ENCODE measurements at places on chromosomes 1 and 21.

DNA sequence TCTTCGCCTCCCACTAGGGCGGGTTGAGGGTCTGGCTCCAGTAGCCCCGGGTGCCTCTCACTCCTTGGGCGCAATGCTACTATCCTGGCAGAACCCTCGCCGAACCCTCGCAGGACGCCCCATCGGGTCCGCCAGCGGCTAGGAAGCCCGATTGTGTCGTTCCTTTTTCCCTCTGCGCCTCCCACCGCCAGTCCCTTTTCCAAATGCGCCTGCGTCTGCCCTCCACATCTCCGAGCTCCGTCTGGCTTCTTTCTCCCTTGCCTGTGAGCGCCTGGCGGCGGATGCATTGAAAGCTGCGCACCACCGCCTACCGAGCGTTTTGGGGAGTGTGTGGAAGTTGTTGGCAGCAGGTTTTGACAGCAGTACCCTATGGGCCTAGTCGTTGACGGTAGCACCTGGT lies 1.0 kb upstream of the DIRAS3 start:
- DNase-seq = no peak

- no peak for DNase-seq
Measured at GRCh38 chr1:166383635-166384346, 217.0 kb upstream of the FAM78B start.

DNA sequence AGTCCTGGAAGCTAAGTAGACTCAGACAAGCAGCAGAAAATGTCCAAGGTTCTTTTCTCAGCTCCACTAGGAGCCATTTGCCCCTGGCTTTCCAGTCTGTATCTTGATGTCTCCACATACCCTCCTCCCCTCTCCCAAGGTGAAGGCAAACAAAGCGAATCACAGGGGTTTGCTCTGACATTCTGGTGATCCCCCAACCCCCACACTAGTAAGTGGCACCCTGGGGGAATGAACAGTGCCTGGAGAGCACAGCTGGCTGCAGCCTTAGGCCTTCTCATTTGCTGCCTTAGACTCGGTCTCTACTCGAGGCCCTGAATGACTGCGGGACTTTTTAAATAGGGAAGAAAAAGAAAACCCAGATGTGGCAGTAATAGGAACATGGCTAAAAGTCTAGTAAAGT lies 15.3 kb downstream of the ERI3 start:
- DNase-seq = no peak

GRCh38 chr1:44472620-44473525 lies 67.8 kb downstream of the RNF220 start:
- no peak for DNase-seq

DNA sequence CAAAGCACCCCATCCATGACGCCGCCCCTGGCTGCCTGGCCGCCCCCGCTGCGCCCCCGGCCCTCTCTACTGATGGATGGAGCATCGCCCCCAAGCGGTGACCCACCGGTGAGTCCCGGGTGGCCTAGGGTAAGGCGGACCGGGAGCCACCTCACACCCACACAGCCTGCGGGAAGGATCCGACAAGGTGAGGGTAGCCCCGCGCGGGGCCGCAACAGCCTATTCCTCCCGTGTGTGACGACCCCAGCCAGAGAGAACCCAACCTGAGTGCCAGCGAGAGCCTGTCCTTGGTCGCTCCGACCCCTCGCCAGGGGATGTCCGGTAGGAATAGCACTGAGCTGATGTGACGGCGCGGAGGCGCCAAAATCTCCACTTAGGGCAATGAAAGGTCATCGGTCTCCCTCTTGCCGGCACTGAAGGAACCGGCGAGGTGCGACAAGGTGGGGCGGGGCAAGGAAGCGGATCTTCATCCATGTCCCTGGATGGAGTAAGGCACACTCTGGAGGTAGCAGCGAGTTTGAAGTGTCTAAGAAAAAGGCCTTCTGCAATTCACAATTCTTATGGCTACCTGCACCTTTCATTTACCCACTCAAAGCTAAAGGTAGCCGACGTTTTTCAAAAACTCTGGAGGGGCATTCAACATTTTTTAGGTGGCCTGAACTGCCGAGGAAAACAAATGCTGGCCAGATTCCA lies 19.7 kb upstream of the CHIA start:
- DNase-seq = no peak

- no peak for DNase-seq
Measured at GRCh38 chr1:10530756-10531495, 56.2 kb downstream of the PEX14 start.

- no peak for DNase-seq
Measured at GRCh38 chr1:59750328-59751003, 64.3 kb upstream of the HOOK1 start.

- no peak for DNase-seq
Measured at GRCh38 chr1:56967900-56968832, 2.4 kb upstream of the C8B start.

- no peak for DNase-seq
Measured at GRCh38 chr1:60535713-60536112, 462.1 kb upstream of the C1orf87 start.

GRCh38 chr1:12516741-12517140 lies 101.3 kb downstream of the DHRS3 start:
- no peak for DNase-seq

- no peak for DNase-seq
Measured at GRCh38 chr1:82901118-82901517, 1097.8 kb downstream of the TTLL7 start.

DNA sequence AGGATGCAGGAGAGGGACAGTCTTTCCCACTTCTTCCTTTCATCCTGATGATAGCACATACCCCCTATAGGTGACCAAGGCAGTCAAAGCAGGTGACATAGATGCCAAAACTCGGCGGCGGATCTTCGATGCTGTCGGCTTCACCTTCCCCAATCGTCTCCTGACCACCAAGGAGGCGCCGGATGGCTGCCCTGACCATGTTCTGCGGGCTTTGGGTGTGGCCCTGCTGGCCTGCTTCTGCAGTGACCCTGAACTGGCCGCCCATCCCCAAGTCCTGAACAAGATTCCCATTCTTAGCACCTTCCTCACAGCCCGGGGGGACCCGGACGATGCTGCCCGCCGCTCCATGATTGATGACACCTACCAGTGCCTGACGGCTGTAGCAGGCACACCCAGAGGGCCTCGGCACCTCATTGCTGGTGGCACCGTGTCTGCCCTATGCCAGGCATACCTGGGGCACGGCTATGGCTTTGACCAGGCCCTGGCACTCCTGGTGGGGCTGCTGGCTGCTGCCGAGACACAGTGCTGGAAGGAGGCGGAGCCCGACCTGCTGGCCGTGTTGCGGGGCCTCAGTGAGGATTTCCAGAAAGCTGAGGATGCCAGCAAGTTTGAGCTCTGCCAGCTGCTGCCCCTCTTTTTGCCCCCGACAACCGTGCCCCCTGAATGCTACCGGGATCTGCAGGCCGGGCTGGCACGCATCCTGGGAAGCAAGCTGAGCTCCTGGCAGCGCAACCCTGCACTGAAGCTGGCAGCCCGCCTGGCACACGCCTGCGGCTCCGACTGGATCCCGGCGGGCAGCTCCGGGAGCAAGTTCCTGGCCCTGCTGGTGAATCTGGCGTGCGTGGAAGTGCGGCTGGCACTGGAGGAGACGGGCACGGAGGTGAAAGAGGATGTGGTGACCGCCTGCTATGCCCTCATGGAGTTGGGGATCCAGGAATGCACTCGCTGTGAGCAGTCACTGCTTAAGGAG lies 2.9 kb downstream of the NCDN start:
- no peak for DNase-seq

GRCh38 chr21:41923631-41924367 lies 30.0 kb downstream of the C2CD2 start:
- no peak for DNase-seq

DNA sequence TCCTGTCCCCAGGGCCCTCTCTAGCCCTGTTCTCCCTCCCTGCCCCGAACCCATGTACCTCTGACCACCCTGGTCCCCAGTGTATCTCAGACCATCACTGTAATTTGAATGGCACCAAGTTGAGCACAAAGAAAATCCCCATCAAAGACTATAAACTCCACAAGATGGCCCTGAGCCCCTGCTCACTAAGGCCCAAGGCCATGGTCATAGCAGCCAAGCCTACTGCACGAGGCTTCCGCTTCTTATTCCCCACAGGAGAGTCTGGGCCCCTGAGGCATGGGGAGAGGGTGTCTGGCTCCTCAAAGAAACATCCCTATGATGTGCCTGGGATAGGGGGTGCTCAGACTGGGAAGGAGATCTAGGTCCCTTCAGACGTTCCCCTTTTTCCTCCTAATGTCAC lies 4.5 kb downstream of the ZNF683 start:
- DNase-seq = no peak

GRCh38 chr1:30834253-30834652 lies 74.3 kb downstream of the SDC3 start:
- no peak for DNase-seq

DNA sequence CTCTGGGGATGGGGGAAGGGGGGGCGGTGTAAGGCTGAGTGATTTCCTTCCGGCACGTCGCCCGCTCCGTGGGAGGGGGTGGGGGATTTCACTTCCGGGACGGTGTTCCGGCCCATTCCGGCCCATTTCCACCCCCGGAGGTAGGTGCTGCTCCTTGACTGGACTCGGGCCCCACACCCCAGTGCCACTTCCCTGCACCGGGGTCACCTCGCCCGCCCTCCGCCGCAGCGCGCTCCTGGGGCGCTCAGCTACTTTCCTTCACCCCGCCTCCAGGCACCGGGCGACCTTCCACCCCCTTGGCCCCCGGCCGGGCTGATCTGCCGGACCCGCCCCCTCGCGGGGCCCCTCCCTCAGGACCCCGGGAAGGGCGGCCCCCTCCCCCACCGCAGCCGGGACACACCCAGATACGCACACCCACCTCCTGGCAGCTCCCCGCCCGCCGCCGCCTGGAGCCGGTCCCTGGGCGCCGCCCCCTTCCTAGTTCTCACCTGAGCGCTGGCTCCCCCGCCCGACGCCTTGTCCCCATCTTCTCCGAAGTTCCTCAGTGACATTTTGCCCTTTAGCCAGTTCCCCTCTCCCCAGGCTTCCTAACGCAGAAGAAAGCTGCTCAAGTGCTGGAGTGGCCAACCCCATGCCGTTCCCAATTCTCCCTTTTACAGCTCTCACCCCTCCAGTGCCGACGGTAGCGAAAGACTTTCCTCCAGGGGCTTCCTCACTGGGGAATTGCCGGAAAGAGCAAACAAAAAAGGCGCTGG lies at the start of gene ZBTB37:
Gene ZBTB37, plus strand, starts transcription at position 115 of the 755 bp plus-strand sequence. CDS start 1,846 bp downstream, outside the sequence.
- peak; percentile 90 for DNase-seq

- DNase-seq = no peak
Measured at GRCh38 chr1:58813361-58813760, 29.5 kb upstream of the JUN start.

Data from CD4-positive, alpha-beta T cell treated with Interferon gamma for 1 hour (primary cell).